ENCODE measurements at places on chromosomes 12 and 14. TPM values are rescaled to one million over a fixed set of nuclear protein-coding genes. Genes with fewer than 3 reads are reported as not detected.
A peak's percentile ranks its signal among the peaks of the same experiment; 100 is the strongest.

Gene PAX9
- not detected for total RNA-seq

Gene TAMALIN
- total RNA-seq, result 31.3 TPM

DNA sequence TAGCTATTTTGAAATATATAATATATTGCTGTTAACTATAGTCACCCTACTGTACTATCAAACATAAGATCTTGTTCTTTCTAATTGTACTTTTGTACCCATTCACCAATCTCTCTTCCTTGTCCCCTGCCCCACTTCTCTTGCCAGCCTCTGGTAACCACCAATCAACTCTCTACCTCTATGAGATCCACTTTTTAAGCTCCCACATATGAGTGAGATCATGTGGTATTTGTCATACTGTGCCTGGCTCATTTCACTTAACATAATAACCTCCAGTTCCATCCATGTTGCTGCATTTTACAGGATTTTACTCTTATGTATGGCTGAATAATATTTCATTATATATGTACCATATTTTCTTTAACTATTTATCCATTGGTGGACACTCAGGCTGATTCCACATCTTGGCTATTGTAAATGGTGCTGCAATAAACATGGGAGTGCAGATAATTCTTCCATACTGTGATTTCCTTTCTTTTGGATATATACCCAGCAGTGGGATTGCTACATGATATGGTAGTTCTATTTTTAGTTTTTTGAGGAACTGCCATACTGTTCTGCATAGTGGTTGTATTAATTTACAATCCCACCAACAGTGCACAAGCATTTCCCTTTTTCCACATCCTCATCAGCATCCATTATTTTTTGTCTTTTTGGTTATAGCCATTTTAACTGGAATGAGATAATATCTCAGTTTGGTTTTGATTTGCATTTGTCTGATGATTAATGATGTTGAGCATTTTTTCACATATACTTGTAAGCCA is 33.5 kb upstream of the SPIC start:
- no peak for DNase-seq
- no peaks in the 10 kb centered on the region for H3K4me1 ChIP-seq
- H3K4me3 ChIP-seq, result no peak overlapping the region
- no peaks in the 10 kb centered on the region for H3K27me3 ChIP-seq

- H3K27ac ChIP-seq, result peak overlapping the region; percentile 30
- no peaks in the 10 kb centered on the region for H3K36me3 ChIP-seq
- no peak overlapping the region for H3K4me3 ChIP-seq
- peaks cover 11% of the 10 kb centered on the region for H3K4me1 ChIP-seq
- H3K27me3 ChIP-seq, result no peaks in the 10 kb centered on the region
Observed at GRCh38 chr12:64522316-64522715, 70.4 kb downstream of the TBK1 start.

DNA sequence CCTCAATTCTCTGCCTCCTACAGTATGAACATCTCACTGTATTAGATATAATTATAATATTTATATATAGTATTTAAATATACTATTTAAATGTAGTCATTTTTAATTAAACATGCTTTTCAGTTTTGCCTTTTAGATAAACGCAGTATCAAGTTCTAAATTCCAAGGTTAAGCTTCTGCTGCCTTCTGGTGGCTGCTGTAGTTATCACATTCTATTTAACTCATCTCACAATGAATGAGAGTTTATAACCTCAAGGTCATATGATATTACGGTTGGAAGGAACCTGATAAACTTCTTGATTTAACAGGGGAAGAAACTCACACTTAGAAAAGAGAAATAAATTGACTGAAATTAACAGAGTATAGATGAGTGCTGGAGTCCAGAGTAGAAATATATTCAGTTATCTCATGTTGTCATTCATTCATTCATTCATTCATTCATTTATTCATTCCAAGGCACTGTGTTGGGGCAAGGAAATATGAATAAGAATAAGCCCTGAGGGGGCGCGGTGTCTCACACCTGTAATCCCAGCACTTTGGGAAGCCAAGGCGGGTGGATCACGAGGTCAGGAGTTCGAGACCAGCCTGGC is 31.9 kb downstream of the GUCY2C start:
- no peak overlapping the region for H3K27ac ChIP-seq
- H3K4me1 ChIP-seq, result no peaks in the 10 kb centered on the region
- H3K36me3 ChIP-seq, result no peaks in the 10 kb centered on the region
- H3K27me3 ChIP-seq, result no peaks in the 10 kb centered on the region
- H3K4me3 ChIP-seq, result no peak overlapping the region

- H3K27ac ChIP-seq, result no peak overlapping the region
- no peaks in the 10 kb centered on the region for H3K4me1 ChIP-seq
- H3K4me3 ChIP-seq, result no peak overlapping the region
- DNase-seq, result no peak
- no peaks in the 10 kb centered on the region for H3K27me3 ChIP-seq
Observed at GRCh38 chr12:79596719-79597350, 93.9 kb downstream of the PAWR start.

Measured in glutamatergic neuron (in vitro differentiated cells).